ENCODE measurements at places on chromosomes 7 and 10.

DNA sequence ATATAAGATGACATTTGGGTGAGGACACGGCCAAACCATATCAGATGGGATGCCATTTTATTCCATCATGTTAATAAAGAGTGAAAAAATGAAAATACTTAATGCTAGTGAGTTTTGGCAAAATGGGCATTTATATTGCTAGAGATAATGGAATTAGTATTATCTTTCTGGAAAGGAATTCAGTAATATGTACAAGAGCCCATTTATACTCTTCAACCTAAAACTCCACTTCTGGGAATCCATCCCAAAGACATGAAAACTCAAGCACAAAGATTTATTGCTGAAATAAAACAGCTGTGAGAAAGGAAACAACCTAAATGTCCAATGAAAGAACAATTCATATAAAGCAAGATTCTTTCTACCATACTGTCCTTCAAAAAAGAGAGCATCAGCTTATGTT is 96.0 kb upstream of the TMEM168 start:
- DNase-seq, result no peak

DNA sequence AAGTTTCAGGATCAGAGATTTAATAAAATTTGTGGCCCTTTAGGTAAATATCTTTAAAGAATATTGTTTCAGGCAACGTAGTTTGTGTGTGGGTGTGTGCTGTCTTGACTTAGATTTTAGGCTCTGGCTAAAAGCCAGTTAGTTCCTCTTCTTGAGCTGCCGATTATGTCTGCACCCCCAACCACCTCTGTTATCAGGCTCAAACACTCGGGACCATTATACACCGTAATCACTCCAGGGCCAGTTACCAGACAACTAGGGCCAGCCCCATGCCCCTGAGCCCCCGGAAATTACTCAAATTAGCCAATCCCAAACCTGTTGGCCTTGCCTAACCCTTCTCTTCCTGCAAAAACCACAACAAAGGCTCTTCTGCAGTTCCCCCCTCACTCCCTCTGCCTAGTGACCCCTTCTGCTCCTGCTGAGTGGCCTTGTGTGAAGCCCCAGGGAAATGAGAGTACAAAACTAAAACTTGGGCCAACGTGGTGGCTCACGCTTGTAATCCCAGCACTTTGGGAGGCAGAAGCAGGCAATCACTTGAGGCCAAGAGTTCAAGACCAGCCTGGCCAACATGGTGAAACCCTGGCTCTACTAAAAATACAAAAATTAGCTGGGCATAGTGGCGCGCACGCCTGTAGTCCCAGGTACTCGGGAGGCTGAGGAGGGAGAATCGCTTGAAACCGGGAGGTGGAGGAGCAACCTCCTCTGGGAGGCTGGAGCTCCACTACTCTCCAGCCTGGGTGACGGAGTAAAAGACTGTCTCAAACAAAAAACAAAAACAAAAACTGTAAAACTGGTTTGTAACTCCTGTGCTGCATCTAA is 9.2 kb upstream of the HNRNPF start:
- no peak for DNase-seq

DNA sequence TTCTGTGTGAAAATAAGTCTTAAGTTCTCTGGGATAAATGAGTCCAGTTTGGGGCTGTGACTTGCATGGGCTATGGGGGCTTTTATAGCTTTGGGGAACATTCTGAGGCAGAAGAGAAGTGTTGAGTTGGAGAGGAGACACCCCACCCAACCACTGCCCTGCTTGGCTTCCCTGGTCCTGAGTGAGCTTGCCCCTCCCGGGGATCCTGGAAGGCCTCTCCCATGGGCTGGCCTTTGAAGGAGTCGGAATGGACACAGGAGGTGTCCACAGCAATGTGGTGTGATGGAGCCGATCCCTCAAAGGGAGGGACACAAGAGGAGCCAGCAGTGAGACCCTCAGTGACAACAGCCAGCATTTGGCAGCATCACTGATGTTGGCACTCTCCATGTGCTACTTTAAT is 89.8 kb downstream of the GLRX3 start:
- no peak for DNase-seq

DNA sequence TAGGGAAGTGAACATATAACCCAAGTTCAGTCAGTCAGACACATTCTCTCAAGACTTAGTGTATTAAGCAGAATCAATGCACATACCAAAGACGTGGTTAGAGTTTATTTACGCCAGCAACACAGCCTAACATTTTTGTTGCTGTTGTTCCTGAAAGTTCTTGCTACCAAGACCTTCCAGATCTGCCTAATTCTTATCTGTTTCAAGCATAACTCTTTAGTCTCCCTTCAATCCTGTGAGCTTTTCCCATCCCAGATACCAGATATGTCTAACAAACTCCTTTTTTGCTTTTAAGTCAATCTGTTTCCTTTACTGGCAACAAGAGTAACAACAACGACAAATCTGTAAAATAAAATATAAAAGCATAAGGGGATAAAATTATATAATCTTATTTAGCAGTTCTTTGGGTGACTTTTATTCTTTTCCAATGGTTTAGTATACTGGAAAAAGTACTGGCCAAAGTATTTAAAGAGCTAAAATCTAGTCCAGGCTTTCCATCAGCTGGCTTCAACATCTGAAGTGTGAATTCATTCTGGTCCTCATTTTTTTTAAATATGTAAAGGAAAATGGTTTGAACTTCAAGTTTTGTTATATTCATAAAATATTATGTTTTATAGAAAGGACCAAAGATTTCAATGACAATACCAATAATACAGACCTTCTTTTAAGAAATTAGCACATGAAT is 193.8 kb downstream of the IMMP2L start:
- no peak for DNase-seq

- no peak for DNase-seq
Measured at GRCh38 chr7:147251751-147252325, 1135.2 kb downstream of the CNTNAP2 start.

GRCh38 chr10:33739031-33739430 is 404.6 kb upstream of the NRP1 start:
- DNase-seq, result no peak

GRCh38 chr10:70890917-70891431 is 2.6 kb upstream of the PCBD1 start:
- DNase-seq, result peak; percentile 56

GRCh38 chr10:132595854-132596253 is 58.3 kb downstream of the INPP5A start:
- no peak for DNase-seq

GRCh38 chr10:105468759-105469158 is 827.7 kb downstream of the SORCS3 start:
- no peak for DNase-seq

- no peak for DNase-seq
Measured at GRCh38 chr7:80772347-80772993, 134.0 kb downstream of the CD36 start.

- DNase-seq, result peak; percentile 60
Measured at GRCh38 chr7:2399848-2400587, 3.4 kb upstream of the CHST12 start.

GRCh38 chr7:50068850-50069551 is 24.0 kb downstream of the ZPBP start:
- DNase-seq, result peak; percentile 22

- DNase-seq, result no peak
Measured at GRCh38 chr10:127374074-127374680, 174.9 kb upstream of the NPS start.

DNA sequence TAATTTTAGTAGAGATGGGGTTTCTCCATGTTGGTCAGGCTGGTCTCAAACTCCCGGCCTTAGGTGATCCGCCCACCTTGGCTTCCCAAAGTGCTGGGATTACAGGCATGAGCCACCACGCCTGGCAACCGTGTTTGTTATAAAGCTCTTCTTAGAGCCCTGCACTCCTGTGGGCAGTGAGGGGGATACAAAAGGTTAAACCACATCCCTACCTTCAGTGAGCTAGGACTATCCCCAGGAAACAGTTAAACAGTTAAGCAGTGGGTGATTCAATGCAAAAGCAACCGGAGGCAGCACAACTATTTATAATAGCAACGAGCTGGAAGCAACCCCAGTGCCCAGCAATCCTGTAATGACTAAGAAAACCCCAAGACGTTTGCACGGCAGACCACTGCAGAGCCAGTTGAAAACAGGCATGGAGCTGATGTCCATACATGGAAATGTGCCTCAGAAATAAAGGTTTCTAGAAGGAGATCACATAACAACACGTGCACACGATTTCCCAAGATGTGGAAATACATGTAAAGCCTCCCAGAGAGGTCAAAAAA is 107.2 kb upstream of the LYZL2 start:
- no peak for DNase-seq

Measured in hippocampal formation (tissue), 2 donors.